Thyroid gland (tissue), 4 donors: ENCODE measurements at places on chromosomes 12 and 14.

- DNase-seq: no peak
These were observed 40.3 kb upstream of the RCOR1 start for GRCh38 chr14:102551995-102552705.

DNA sequence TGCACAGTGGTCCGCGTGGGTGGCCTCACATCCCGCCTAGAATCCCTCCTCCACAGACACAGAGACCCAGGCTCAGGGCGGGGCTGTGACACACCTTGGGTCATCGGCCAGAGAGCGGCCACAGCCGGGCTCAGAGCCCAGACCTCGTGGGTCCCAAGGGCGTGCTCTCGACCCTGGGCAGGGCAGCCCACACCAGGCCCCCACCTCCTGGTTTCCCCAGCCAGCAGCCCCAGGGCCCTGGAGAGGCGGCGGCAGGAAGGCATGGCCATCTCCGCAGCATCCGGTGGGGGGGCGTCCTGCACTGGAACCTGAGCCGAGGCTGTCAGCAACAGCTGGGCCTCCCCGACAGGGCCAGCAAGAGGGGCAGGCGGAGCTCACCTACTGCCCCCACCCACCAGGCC is 15.2 kb downstream of the JAG2 start:
- no peak for DNase-seq

- no peak for DNase-seq
These were observed 19.4 kb downstream of the SETD1B start for GRCh38 chr12:121823101-121823726.

GRCh38 chr14:42884100-42884499 is 1277.4 kb downstream of the LRFN5 start:
- no peak for DNase-seq

- DNase-seq: no peak
These were observed 13.1 kb downstream of the CRY1 start for GRCh38 chr12:107080299-107080698.

DNA sequence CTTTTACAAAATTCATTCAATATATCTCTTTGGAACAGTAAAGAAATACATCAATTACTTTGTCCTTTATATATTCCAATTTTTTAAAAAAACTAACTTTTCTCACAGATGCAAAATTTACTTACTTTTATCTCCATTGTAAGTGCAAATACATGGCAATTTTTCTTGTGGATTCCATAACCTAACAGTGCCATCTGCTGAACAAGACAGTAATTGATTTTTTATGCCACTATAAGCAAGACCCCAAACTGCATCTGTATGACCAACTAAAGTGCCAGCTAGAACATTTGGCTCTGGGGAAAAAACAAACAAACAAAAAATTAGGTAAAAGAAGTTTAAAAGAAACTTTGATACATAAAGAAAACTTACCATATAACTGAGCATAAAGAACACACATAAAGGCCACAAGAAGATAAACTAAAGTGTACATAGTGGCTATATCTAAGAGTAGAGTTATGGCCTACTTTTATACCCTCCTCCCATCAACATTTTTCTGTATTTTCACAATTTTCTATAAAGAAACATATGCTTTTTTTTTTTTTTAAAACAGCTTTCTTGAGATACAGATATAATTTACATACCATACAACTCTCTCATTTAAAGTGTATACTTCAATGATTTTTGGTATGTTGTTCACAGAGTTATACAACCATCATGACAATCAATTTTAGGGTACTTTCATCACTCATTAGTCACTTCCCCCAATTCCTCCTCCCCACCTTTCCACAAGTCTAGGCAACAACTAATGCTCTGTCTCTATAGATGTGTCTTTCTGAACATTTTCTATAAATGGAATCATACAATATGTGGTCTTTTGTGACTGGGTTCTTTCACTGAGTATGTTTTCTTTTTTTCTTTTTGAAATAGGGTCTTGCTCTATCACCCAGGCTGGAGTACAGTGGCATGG is 32.6 kb downstream of the COCH start:
- DNase-seq: no peak
